NCI-H1105 (cell line): ENCODE measurements at places on chromosomes 3 and 15.

DNA sequence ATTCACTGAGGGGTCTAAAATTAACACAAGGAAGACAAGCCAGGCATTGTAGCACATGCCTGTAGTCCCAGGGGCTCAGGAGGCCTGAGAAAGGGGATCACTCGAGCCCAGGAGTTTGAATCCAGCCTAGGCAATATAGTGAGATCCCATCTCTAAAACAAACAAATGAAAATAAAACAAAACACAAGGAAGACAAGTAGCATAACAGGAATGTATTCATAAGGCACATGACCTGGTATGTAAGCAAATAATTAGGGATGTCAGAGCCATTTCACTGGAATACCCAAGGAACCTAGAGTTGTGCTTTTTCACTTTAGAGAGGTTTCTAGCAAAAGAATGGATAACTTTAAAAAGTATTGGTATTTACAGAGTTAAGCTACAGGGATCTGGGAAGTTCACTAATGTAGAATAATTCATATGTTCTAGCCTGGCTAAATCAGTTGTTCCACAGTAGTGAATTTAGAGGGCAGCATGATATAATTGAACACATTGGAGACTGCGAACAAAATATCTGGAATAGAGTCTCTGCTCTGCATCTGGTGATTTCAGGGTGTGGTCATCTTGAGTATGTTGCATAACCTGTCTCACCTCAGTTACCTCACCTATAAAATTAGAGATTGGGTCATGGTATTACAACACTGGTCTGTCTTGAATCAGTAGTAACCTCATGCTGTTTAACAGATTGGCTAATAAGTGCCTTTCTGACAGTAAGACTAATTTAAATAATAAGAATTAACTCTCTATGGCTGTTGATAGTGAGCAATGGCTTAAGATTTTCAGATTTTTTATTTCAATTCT lies 9.3 kb downstream of the GRAMD1C start:
- no peak for DNase-seq

- no peak for DNase-seq
Measured at GRCh38 chr15:90829942-90830440, 38.4 kb upstream of the FURIN start.

GRCh38 chr15:70090436-70091296 lies 7.1 kb downstream of the TLE3 start:
- DNase-seq = no peak

GRCh38 chr3:133117342-133117741 lies 79.2 kb downstream of the TMEM108 start:
- DNase-seq = peak; percentile 69

- DNase-seq = no peak
Measured at GRCh38 chr15:56806148-56806536, 72.8 kb upstream of the ZNF280D start.

DNA sequence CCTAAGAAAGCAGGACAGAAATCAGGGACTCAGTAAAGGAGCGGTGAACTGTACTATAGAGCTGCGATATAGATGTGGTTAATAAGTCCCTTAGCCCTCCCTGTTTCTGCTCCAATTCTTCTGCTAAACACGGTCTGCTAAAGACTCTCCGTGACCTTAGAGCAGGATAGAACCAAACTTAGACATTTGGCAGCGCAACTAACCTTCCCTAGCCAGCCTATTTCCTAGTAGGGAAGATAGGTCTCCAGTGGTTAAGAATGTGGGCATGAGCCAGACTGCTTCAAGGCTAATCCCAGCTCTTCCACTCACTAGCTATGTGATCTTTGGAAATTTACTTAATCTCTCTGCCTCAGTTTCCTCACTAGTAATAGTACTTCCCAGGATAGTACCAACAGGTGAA lies 193.6 kb upstream of the IL12A start:
- DNase-seq = no peak

GRCh38 chr3:156518726-156519125 lies 36.2 kb downstream of the SSR3 start:
- no peak for DNase-seq

DNA sequence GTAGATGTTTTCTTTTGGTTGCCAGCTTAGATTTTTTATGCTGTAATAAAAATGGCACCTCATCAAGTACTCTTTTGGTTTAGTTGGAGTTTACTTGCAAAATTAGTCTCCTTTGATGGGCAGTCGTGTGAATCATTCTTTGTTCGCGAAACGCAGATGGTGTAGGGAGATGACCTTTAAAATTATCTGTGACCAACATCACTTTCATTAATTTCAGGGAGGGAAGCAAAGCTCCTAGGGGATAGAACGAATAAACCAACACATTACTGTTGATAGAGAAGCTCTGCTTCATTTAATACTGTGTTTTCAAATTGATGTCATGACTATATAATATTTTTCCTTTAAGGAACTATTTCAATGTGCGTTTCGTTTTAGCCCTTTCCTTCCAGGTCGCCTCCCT lies 67.4 kb downstream of the USP13 start:
- DNase-seq = no peak
